ENCODE measurements at places on chromosomes 3 and 15.

- peak; percentile 35 for DNase-seq
Observed at GRCh38 chr3:31550452-31551251, 17.9 kb downstream of the STT3B start.

- no peak for DNase-seq
Observed at GRCh38 chr15:64911311-64912186, at the start of gene ANKDD1A. Gene ANKDD1A, plus strand, starts transcription at chr15:64911902. Its CDS starts 29 bp downstream, at chr15:64911931.

GRCh38 chr15:54803134-54803808, 393.5 kb downstream of the RSL24D1 start:
- peak; percentile 6 for DNase-seq

- DNase-seq: peak; percentile 22
Observed at GRCh38 chr3:12993517-12994356, 79.5 kb downstream of the IQSEC1 start.

Data from HT-29 (cell line).